ENCODE measurements at places on chromosomes 12 and 14. TPM values are rescaled to one million over a fixed set of nuclear protein-coding genes. Genes with fewer than 3 reads are reported as not detected.

- no peak for DNase-seq
Measured at GRCh38 chr12:12645485-12645884, 33.8 kb downstream of the CREBL2 start.

DNA sequence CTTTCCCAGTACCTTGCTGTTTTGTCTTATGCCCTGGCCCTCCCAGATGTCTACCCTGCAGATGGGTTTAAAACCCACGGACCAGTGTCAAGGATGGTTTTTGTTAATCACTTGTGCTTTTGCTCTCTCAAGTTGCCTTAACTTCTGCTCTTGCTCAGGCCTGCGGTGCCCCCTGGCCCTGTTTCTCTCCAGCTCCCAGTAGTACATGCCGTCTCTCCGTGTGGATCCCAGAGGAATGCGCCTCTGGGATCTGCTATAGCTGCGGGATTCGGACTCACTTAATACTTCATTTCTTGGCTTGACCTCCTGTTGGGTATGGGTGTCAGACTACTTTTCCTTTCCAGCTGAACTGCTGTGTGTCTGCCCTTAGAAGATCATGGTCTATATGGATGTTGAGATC lies 14.5 kb downstream of the PLEKHG3 start:
- peak; percentile 11 for DNase-seq

DNA sequence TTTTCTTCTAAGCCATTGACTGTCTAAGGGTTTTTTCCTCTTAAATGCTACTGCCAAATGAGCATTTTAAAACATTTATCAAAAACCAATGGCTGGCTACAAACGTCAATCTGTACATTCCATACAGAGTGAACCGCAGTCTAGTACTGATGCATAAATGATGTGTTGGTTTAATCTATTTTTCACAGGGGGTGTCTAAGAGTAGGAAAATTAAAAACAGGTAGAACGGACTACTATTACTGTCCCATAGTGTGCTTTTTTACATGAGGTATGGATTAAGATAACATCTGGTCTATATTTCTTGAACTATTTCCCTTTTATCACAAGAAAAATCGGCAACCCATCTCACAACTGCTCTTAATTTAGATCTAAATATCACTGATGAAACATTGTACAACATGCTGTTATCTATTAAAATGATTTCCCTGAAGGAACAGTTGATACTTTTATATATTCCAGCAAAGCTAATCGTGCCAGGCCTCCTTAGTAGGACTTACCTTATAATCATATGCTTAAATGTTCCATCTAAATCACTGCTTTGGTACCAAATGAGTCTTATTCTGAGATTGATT lies 172.9 kb upstream of the CDKN3 start:
- DNase-seq = no peak

DNA sequence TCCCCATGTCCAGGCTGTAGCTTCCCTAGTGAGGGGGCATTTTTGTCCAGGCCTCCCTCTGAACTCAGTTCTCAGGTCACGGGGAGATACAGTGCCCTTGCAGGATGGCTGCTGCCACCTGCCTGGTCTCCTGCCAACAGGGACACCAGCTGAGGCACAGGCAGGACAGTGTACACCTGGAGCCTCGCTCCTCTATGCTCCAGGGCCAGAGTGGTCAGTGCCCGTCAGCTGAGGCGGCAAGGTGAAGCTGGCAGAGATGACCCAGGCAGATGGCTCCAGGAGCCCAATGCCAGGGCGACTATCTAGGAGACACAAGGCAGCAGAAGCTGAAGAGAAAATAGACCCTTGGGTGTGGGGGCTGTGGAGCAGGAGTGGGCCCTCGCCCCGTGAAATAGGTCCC lies 12.6 kb downstream of the TUBA1C start:
- no peak for DNase-seq

- DNase-seq = peak; percentile 26
Measured at GRCh38 chr14:34872822-34873588, 2.2 kb downstream of the BAZ1A start.

DNA sequence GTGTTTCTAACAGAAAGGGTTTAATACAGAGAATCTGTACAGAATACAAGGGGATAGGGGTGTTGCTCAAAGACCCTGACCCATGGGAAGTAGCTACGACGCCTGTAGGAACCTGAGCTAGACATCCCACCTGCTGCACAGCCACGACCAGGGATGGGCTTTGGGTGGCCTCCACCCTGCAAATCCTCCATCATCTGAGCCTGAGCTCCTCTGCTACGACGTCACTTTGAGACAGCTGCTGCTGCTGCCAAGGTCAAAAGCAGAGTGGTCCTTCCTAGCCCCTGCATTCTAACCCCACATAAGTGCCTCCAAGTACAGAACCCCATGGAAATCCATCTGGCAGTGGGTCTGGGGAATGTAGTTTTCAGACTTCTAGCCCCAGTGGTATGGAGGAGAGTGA lies 43.8 kb downstream of the JAG2 start:
- no peak for DNase-seq

GRCh38 chr14:62006116-62006731 lies 244.0 kb downstream of the SNAPC1 start:
- no peak for DNase-seq

DNA sequence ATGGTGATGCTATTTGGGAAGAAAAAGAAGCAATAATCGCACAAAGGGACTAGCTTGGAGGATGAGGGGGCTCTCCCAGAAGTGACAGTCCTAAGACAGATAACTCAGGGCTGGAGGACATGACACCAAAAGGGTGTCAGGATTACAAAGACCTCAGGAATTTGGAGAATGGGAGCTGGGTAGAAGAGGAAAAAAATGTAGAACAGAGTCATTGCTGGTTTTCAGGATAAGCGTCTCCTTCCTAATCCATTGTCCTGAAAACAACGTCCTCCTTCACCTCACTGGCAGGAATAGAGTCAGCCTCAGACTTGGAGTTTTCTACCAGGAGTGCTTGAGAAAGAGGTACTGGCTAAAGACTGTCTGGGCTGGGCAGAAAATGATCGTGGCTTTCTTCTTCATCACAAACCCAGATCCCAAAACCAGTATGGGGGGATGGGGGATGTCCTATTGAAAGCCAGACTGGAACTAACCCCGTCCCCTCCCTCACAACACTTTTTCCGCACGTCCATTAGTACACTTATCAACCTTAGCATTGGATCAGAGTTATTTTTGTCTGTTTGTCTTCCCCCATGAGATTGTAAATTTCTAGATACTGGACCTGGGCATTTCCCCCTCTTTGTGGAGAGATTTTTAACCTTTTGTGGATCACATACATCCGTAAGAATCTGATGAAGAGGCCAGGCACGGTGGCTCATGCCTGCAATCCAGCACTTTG lies 14.3 kb downstream of the B4GALNT3 start:
- DNase-seq = no peak

DNA sequence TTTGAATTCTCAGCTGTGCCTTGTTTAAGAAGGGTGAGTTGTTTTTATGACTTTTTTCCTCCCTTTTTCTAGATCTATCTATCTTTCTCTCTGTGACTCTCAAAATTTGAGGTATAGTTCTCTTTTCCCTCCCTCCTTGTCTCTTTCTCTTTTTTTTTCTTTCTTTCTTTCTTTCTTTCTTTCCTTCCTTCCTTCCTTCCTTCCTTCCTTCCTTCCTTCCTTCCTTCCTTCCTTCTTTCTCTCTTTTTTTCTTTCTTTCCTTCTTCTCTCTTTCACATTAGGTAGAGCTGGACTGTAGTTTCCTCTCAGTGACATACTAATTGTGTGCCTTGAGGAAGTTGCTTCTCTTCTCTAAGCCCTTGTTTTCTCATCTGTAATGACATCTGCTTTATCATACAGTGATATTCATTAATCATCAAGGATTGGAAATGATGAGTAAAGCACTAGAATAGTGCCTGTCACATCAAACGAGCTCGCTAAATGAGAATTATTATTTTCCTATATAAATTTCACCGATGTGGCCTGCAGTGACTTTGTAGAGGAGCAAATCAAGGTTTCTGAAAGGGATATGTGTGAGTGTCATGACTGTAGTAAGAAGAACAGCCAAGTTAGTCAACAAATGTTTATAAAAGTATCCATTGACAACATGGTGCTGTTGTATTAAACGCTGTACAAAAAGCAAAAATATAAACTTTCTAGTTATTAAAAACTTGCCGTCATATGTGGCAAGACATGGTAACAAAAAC lies 78.9 kb upstream of the SLC38A2 start:
- DNase-seq = no peak

- DNase-seq = no peak
Measured at GRCh38 chr12:19397534-19397933, 41.8 kb upstream of the AEBP2 start.

- no peak for DNase-seq
Measured at GRCh38 chr12:39032034-39032433, 126.6 kb upstream of the CPNE8 start.

GRCh38 chr14:102805371-102805891 lies 28.2 kb downstream of the TRAF3 start:
- no peak for DNase-seq

DNA sequence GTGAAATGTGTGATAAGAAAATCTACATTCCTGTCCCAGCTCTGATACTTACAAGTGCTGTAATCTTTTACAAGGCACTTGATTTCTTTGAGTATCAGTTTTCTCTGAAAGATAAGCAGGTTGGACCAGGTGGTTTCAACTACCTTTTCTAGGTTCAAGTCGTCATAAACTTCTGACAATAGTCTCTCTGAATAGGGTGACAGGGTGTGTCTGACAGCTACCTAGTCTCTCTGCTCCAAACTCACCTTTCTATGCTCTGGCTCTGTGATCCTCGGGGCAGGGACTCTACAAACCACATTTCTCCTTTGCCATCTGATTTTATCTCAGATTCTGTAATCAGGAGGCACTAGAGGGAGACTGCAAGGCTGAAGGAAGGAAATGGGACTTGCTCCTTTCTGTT lies 137.7 kb upstream of the SYT1 start:
- no peak for DNase-seq

DNA sequence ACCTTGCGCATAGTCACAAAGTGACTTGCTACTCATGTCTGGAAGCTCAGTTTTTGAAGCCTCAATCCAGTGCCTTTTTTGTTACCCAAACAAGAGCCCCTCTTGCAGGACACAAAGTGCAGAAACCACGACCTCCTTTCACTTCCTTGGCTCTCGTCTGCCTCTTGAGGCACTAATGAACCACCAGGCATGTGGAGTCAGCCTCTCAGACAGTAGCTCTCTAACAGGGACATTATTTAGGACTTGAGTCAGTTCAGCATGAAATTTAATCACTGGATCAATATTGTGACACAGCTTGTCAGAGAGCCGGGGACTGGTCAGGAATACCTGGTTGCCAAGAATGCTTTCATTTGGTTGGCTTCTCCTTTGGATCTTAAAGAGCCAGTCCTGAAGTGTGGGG lies 46.7 kb downstream of the HSPB8 start:
- no peak for DNase-seq

- DNase-seq = peak; percentile 72
Measured at GRCh38 chr14:75280831-75281653, 2.4 kb downstream of the FOS start.

- no peak for DNase-seq
Measured at GRCh38 chr14:86897224-86897623, 1095.8 kb downstream of the GALC start.

DNA sequence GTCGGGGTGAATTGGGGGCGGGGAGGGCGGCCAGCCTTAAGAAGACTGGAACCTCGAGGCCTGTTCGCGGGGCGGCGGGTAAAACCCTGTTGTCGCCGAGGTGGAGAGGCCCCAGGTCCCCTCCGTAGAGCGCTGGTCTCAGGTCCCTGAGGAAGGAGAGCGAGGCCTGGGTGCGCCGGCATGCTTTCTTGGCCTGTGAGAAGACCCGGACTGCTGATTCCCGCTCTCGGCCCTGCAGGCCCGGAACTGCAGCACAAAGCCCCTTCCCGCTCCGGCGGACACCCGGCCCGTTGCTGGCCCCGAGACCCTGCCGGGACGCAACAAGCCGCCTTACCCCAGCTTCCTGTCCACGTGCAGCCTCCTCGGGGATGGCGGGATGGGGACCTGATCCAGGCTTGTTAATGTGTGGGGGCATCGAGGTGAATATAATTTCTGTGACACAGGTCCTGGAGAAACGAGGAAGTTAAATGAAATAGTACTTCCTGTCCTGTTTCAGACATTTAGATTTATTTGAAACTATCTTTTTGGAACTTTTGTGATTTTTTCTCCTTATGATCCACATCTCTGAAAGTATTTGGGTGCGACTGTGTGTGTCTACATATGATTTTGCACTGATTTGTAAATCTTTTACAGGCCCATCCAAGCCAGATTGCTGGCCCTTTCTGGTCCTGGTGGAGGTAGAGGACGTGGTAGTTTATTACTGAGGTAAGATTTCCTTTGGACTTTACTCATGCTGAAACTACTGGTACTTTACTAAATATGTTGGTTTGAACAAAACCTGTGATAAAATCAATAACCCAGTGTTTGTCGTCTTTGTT lies 600 bp downstream of the PNN start:
- peak; percentile 37 for DNase-seq

DNA sequence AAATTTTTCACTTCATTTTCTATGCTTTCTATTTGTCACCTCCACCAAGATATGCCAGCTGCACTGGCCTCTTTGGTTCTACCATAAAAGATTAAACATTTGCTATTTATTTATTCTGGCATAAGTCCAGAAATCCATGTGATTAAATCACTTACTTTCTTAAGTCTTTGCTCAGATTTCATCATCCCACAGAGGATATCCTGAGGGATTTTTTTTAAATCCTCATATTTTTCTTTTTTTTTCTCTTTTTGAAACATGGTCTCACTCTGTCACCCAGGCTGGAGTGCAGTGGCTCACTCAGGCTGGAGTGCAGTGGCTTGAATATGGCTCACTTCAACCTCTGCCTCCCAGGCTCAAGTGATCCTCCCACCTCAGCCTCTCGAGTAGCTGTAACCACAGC lies 645.4 kb upstream of the ATXN7L3B start:
- DNase-seq = no peak

DNA sequence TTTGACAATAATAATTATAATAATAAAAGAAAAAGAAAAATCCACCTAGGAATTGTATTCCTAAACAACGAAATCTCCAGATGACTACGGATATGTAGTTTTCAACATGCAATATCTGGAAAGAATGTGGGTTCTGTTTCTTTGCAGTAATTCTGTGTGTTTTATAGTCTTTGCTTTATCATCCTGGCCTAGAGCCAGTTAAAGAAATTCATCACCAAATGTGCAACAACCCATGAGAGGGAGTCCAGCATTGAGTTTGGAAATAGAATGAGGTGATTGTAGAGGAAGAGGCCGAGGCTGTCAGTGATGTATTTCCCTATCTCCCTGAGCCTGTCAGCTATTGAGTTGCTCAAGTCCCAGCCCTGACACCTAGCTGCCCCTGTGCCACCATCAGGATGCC lies 200.5 kb upstream of the DCN start:
- no peak for DNase-seq

- no peak for DNase-seq
Measured at GRCh38 chr12:123996581-123996980, 23.6 kb downstream of the ZNF664 start.

GRCh38 chr12:103745962-103746361 lies 95.1 kb downstream of the NT5DC3 start:
- DNase-seq = no peak

TRPV4 gene
- total RNA-seq = 6.3 TPM

TAS2R7 gene
- not detected for total RNA-seq

KRT7 gene
- total RNA-seq = 69.2 TPM

PLEKHG3 gene
- total RNA-seq = 34.5 TPM

PCED1B gene
- 14.2 TPM for total RNA-seq

TMTC1 gene
- total RNA-seq = 20.1 TPM

ACTN1 gene
- total RNA-seq = 93.6 TPM

ERC1 gene
- total RNA-seq = 20.8 TPM

CD163 gene
- 19.4 TPM for total RNA-seq

KRT3 gene
- total RNA-seq = not detected
